ENCODE measurements at places on chromosomes 2 and 18. TPM values are rescaled to one million over a fixed set of nuclear protein-coding genes. Genes with fewer than 3 reads are reported as not detected.
A peak's percentile ranks its signal among the peaks of the same experiment; 100 is the strongest.

GRCh38 chr2:178829299-178829960, 22.2 kb upstream of the TTN start:
- no peak overlapping the region for H3K4me3 ChIP-seq
- no peak for DNase-seq
- H3K4me1 ChIP-seq, result no peaks in the 10 kb centered on the region
- no peaks in the 10 kb centered on the region for H3K36me3 ChIP-seq
- H3K27me3 ChIP-seq, result no peaks in the 10 kb centered on the region

GRCh38 chr2:203659331-203660049, 46.9 kb upstream of the CD28 start:
- no peaks in the 10 kb centered on the region for H3K27me3 ChIP-seq
- no peak overlapping the region for H3K27ac ChIP-seq
- no peaks in the 10 kb centered on the region for H3K4me1 ChIP-seq

GRCh38 chr18:62339106-62339988, 14.2 kb downstream of the TNFRSF11A start:
- H3K36me3 ChIP-seq, result no peaks in the 10 kb centered on the region
- no peak for DNase-seq
- no peak overlapping the region for H3K27ac ChIP-seq
- no peak overlapping the region for H3K4me3 ChIP-seq

GRCh38 chr2:199462956-199463692, 5.4 kb upstream of the SATB2 start:
- H3K4me3 ChIP-seq, result peak overlapping the region; percentile 45
- DNase-seq, result peak; percentile 70
- no peak overlapping the region for H3K27ac ChIP-seq
- H3K4me1 ChIP-seq, result no peaks in the 10 kb centered on the region
- no peaks in the 10 kb centered on the region for H3K36me3 ChIP-seq

GRCh38 chr2:207792244-207792785, 22.6 kb upstream of the FZD5 start:
- peaks cover 11% of the 10 kb centered on the region for H3K4me1 ChIP-seq
- no peak overlapping the region for H3K27ac ChIP-seq
- no peak for DNase-seq
- no peaks in the 10 kb centered on the region for H3K27me3 ChIP-seq
- H3K4me3 ChIP-seq, result no peak overlapping the region
- H3K36me3 ChIP-seq, result no peaks in the 10 kb centered on the region

DNA sequence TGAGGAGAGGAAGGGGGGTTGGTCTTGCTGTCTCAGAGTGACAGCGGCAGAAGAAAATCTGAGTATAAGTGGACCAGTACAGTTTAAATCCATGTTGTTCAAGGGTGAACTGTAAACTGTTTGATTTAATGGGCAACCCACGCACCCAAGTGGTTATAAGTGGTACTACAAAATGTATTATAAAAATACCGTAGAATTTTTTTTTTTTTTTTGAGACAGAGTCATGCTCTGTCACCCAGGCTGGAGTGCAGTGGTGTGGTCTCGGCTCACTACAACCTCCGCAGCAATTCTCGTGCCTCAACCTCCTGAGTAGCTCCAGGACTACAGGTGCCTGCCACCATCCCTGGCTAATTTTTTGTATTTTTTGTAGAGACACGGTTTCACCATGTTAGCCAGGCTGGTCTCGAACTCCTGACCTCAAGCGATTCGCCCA, 2.1 kb upstream of the CHCHD5 start:
- no peak overlapping the region for H3K27ac ChIP-seq
- no peaks in the 10 kb centered on the region for H3K27me3 ChIP-seq
- DNase-seq, result no peak
- H3K4me1 ChIP-seq, result peaks cover 23% of the 10 kb centered on the region
- no peaks in the 10 kb centered on the region for H3K36me3 ChIP-seq
- H3K4me3 ChIP-seq, result no peak overlapping the region

DNA sequence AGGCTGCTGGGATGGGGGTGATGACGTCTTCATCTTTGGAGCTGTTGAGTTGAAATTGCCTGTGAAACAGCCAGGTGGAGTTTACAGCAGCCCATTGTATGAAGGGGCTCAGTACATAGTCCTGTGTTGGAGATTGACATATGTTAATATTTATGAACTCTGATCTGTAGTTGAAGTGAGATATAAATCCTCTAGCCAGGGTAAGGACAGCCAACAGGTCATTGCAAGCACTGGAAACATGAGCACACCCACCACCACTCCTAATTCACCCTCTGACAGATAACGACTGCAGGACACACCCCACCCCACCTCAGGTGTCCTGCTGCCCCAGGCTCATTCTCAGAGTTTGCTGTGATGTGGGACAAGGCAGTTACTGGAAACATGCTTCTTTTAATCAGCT, 112.4 kb upstream of the TRIB2 start:
- H3K4me1 ChIP-seq, result no peaks in the 10 kb centered on the region
- H3K4me3 ChIP-seq, result no peak overlapping the region
- H3K36me3 ChIP-seq, result no peaks in the 10 kb centered on the region
- DNase-seq, result no peak

DNA sequence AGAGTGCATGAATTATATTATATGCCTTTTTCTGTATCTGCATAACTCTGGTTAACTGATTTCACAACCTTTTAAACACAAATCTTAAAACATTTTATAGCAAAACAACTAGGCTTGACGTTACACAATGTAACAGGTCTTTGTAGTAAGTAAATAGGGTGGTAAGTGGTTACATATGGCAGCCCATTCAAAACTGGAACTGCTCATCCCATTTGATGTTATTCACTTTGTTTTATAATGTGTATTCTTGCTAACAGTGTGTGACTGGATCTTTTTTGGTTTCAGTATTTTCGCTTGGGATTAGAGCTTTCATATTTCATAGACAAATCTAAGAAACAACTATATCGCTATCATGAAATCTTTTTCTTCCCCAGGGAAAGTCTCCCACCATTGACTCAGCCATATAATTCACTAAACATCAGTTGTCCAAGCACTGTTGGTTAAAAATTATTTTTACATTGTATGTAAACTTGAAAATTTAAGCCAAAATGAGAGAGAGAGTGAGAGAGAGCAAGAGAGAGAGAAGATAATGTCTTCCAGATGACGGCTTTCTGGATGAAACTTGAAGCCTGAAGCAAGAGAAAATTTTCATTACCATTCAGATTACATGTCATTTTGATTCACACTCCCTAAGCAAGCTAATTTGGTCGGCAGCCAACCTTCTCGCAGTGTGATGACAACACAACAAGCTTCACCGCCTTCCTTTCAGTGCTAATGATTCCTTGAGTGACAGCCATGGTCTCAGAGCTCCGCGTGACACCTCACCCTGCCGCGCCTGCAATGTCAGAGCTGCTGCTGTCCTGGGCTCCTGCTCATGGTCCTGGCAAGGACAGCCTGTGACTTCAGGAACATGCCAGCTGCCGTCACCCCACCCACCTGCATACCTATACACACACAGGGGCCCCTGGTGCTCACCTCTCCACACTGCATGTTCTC, 946.9 kb upstream of the SOX11 start:
- no peaks in the 10 kb centered on the region for H3K4me1 ChIP-seq
- no peaks in the 10 kb centered on the region for H3K27me3 ChIP-seq
- H3K27ac ChIP-seq, result no peak overlapping the region
- H3K4me3 ChIP-seq, result no peak overlapping the region

SFXN5 gene
- 9.7 TPM for total RNA-seq

KANSL3 gene
- total RNA-seq, result 50.4 TPM

PLCD4 gene
- 25.0 TPM for total RNA-seq

OR6B2 gene
- not detected for total RNA-seq

ANXA4 gene
- total RNA-seq, result 55.8 TPM

SERPINB13 gene
- total RNA-seq, result not detected

MAP3K2 gene
- 39.9 TPM for total RNA-seq

Data from sigmoid colon (tissue), 7 donors.